ENCODE measurements at places on chromosomes 2 and 18. TPM values are rescaled to one million over a fixed set of nuclear protein-coding genes. Genes with fewer than 3 reads are reported as not detected.

Gene PAIP2B
- polyA plus RNA-seq, result 7.4 TPM

Gene BOK
- polyA plus RNA-seq, result 14.8 TPM

- no peak for DNase-seq
Measured at GRCh38 chr2:207054521-207054920, 111.2 kb downstream of the KLF7 start.

Gene RFTN2
- 19.0 TPM for polyA plus RNA-seq

DNA sequence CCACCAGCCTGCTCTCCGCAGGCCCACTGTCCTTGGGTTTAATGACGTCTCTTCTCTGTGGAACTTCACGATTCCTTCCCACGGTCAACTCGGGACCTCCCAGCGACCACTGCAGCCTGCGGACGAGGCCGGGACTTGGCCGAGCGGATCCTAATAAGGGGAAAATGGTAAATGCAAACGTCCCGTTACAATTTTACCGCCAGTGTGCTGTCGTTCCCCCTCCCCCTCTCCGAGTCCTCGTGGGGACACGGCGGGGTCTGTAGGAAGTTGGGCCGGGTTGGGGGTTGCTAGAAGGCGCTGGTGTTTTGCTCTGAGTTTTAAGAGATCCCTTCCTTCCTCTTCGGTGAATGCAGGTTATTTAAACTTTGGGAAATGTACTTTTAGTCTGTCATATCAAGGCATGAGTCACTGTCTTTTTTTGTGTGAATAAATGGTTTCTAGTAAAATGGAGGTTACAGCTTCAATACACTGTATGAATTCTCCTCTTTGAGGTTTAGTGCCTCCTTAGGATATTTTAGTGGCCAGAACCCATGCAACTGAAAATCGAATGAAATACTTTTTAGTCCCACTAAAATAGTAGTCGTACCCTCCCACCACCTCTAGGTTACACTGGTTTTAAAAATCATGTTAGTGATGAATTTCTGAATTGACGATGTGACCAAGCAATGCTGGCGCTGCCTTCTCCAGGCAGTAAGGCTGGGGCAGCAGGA is 2.3 kb downstream of the HOXD11 start:
- no peak for DNase-seq

DNA sequence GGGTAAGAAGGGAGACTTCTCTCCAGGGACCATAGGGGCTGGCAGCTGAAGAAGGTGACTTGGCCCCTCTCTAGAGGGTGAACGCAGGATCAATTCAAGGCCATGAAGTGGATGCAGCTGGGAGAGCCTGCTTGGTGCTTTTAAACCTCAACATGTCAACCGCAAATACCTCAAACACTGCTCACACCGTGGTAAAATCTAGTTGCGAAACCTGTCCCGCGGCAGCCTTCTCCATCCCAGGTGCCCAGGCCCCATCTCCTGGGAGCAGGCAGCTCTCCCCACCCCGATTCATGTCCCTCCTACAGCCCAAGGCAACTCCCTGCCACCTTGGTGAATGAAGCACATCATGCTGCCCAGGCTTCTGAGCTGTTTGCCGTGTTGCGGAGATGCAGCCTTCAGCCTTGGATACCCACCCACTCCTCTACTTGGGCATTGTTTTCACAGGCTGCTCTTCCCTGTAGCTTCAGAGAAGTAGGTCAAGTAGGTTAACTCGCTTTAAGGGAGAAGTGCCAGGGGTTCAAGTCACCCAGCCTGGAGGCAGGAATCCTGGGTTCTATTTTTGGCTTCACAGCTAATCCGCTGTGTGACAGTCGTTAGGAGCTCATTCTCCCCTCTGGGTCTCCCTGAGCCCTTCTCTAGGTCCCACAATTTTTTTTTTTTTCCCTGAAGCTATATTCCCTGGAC is 6.2 kb upstream of the EFR3B start:
- DNase-seq, result no peak

GRCh38 chr18:9684881-9685614 is 23.1 kb upstream of the RAB31 start:
- no peak for DNase-seq

Gene SPDYA
- polyA plus RNA-seq, result 4.3 TPM

DNA sequence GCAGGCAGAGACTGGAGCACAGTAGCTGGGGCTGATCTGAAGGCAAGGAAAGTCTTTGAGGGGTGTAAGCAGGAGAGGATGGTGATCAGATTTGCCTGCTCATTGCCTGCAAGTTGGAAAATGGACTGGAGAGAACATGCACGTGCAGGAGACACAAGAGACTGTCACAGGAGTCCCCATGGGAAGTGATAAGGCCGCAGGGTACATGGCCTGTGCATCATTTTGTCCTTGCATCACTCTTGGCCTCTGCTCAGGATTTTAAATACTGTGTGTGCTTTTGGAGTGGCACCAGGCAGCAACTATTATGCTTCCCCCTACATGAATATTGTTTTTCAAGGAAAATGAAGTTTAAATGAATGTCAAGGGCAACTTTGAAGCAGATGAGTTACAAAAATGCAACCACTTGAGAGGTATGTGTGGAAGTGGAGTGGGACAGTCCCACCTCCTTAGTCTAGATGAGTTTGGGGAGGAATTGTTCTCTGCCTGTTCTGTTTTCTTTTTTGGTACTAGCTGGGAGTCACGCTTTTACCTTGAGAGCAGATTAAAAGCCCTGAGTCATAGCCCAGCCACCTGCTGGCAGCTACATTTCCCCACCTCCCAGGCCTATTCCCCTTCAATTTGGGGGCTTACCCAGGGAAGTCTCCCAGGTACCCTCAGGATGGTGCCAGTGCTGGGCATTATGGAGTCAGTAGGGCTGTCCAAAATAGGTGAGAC is 19.3 kb downstream of the MAPK4 start:
- DNase-seq, result no peak

DNA sequence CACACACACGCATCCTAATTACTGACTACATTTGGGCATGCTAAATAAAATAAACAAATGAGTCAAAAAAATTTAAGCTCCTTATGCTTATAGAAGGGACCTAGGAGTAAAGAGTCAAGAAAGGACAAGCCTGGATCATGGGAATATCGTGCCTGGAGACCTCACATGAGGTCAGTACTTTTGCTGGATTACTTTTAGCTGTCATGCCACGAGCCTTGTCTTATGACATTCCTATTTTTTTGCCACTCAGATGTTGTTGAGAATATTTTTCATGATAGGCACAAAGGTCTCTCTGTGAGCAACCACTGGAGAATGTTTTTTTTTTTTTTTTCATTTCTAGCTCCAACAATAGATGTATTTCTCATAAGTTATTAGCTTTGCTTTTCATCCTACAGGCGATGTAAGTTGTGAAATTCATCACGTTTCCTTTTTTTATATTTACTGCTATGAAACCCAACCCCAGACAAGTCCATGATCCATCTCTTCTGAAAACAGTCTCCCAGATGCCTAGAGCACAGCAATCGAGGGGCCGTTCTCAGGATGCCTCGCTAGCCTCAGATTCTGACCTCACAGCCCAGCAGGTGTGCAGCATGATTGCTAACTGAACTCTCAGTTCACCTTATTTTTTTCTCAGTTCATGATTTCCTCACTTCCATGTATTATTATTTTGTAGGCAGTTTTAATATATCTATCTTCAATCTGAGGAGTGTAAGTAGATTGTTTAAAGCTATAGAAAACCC is 464.5 kb downstream of the IRS1 start:
- DNase-seq, result no peak

GRCh38 chr2:13758412-13758811 is 874.1 kb upstream of the LRATD1 start:
- DNase-seq, result no peak

Gene TRIP12
- 187 TPM for polyA plus RNA-seq

Gene MDH1B
- polyA plus RNA-seq, result 7.6 TPM

DNA sequence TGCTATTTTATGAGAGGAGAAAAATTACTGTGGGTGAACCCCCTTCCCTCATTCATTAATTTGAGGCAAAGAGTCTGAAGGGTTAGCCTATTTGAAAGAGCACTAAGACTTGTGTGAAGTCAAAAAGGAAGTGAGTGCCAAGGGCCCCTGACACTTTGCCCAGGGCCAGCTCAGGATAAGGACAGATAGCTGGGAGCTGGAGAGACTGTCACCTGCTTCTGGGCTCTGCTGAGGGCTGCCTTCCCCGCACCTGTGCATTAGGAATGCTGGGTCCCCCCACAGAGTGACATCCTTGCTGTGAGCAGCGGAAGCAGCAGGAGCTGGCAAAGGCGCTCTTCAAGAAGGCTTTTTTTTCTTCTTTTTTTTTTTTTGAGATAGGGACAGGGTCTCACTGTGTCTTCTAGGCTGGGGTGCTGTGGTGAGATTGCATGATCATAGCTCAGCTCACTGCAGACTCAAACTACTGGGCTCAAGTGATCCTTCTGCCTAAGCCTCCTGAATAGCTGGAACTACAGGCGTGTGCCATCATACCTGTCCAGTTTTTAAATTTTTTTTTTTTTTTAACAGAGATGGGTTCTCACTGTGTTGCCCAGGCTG is 148.3 kb downstream of the AQP4 start:
- DNase-seq, result no peak

GRCh38 chr18:56115071-56116015 is 523.0 kb downstream of the TXNL1 start:
- DNase-seq, result no peak

GRCh38 chr2:168589236-168590211 is 133.5 kb downstream of the CERS6 start:
- DNase-seq, result no peak

GRCh38 chr2:236178890-236179235 is 10.7 kb upstream of the GBX2 start:
- DNase-seq, result no peak

DNA sequence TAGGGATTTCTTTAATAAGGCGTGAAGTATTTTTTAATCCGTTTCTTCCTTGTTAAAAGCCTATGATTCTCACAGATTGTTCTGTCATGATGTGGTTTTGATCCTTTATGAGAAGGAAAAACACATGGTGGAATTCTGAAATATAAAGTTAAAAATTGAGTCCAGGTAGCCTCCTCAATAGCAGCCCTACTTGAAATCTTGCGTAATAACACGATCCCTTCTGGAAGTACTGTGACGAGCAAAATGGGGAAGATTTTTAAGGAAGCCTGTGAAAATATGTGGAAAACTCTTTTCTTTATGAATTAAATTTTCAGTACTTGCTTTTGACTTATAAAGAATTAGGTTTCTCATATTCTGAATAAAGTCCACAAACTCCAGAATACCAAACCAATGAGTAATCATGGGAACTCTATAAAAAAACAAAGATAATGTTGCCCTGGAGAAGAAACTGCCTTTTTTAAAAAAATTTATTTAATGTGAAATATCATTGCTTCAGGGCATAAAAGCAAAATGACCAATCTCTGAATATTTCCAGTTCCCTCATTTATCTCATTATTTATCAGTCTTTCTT is 476.4 kb upstream of the ZEB2 start:
- no peak for DNase-seq

GRCh38 chr2:119419065-119419464 is 12.6 kb upstream of the TMEM37 start:
- DNase-seq, result no peak

DNA sequence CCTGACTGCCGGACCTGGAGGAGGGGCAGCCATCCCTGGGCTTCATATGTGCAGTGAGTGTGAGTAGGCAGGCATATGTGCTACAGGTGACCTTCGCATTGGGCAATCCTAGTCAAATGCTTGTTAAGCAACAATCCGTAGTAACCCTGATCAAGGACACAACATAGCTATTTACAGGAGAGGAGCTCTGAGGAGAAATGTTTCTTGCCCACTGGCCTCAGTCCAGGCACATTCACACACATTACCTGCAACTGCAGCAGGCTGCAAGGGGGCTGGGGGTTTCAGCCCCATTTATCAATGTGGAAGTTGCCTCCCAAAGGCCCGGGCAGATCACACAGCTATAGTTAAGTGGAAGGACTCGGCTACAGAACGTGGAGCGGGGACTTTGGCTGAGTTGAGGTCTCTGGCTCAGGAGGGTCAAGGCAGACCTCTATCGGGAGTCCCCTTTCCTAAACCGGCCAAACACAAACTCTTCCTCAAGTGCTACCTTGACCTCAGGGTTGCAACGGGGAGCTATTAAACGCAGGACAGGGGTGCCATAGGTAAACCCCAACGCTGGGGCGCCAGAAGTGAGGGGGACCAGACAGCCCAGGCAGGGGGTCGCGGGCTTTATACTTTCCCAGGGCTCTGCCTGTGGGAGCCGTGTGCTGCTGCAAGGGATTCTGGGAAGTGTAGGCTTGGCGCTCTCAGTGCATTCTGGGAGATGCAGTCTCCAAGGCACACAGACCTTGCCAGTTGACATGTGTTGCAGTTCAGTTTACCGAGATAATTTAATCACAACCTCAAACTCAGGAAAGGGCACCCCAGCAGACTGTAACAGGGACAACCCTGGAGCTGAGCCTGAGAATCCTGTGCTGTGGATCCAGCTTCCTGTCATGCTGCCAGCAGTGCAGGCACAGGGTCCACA is 9.4 kb downstream of the KHK start:
- DNase-seq, result no peak

Gene RRM2
- 38.0 TPM for polyA plus RNA-seq

- DNase-seq, result no peak
Measured at GRCh38 chr18:76495006-76495370, at the start of gene ZNF516. ZNF516 (minus strand) TSS chr18:76495242; CDS start chr18:76443054, 52,188 bp downstream.

DNA sequence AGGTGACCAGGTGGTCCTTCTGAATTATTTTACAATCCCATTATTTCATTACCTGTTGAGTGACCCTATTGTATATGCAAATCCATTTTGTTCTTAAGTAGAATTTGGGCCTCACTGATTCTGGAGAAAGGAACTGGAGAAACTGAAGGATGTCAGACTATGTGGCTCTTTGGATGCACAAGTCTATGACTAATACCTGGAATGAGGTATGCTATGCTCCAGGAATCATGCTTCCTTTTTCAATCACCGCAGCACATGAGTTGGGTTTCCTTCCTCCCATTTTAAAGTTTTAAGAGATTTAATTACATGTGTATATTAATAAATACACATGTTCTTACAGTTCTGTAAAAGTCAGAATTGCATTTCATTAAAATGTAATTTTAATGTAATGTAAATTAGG is 253.9 kb upstream of the VWC2L start:
- no peak for DNase-seq

GRCh38 chr18:23503963-23504344 is 643 bp downstream of the RMC1 start:
- DNase-seq, result no peak

- no peak for DNase-seq
Measured at GRCh38 chr2:1754046-1754445, 9.7 kb upstream of the PXDN start.

GRCh38 chr2:190641469-190641868 is 7.4 kb upstream of the NAB1 start:
- no peak for DNase-seq

- DNase-seq, result peak; percentile 80
Measured at GRCh38 chr2:82317012-82317411, 2012.5 kb upstream of the LRRTM1 start.

DNA sequence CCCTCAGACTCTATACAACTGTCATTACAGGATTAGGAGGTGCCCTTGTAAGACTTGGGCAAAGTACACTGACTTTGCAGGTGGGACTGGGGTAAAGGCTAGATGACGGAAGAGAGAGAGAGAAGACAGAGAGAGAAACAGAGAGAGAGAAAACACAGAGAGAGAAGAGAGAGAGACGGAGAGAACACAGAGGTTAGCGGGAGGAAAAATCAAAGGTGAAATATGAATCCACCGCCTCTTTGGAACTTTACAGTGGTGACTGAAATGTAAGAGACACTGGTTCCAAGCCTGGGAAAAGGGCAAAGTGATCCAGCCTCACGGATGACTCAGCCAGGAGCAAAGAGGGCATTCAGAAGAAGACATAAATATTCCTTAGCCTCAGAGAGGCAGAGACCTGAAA is 25.1 kb upstream of the CAB39 start:
- DNase-seq, result no peak

GRCh38 chr2:7029291-7030059 is 112.3 kb downstream of the RNF144A start:
- no peak for DNase-seq

GRCh38 chr18:12839526-12840196 is 44.4 kb downstream of the PTPN2 start:
- DNase-seq, result no peak

- DNase-seq, result no peak
Measured at GRCh38 chr2:198371921-198372543, 567.6 kb downstream of the PLCL1 start.

Measured in right lung (tissue), 10 donors.